ENCODE measurements at places on chromosomes 1 and 21. TPM values are rescaled to one million over a fixed set of nuclear protein-coding genes. Genes with fewer than 3 reads are reported as not detected.

The LYPD8 gene
- total RNA-seq, result not detected

The SLX9 gene
- total RNA-seq, result 61.9 TPM

The WNT3A gene
- total RNA-seq, result 3.7 TPM

The ETV3L gene
- not detected for total RNA-seq

The GSTM5 gene
- not detected for total RNA-seq

The DUSP12 gene
- total RNA-seq, result 31.6 TPM

The FAM78B gene
- total RNA-seq, result 1.4 TPM

The ANKRD45 gene
- 0.44 TPM for total RNA-seq

The ICOSLG gene
- total RNA-seq, result 4.7 TPM

The UBE2J2 gene
- 67.7 TPM for total RNA-seq

The ENAH gene
- 100 TPM for total RNA-seq

The LYSMD1 gene
- total RNA-seq, result 5.0 TPM

The CTH gene
- total RNA-seq, result 14.7 TPM

The COL24A1 gene
- not detected for total RNA-seq

The ASCL5 gene
- 0.15 TPM for total RNA-seq

The B3GALT2 gene
- total RNA-seq, result 0.15 TPM

The CACNA1S gene
- not detected for total RNA-seq

The EXO1 gene
- 32.9 TPM for total RNA-seq

The GBP6 gene
- total RNA-seq, result not detected

The FGR gene
- total RNA-seq, result not detected

The ANGPTL1 gene
- 0.34 TPM for total RNA-seq

The OR2AK2 gene
- total RNA-seq, result not detected

The ISG15 gene
- 140 TPM for total RNA-seq

The DENND1B gene
- 9.6 TPM for total RNA-seq

The LCE2A gene
- total RNA-seq, result not detected

The OR2T11 gene
- total RNA-seq, result not detected

The RORC gene
- 1.3 TPM for total RNA-seq

The LRRC8B gene
- total RNA-seq, result 17.9 TPM

The RBM8A gene
- 195 TPM for total RNA-seq

The MCOLN3 gene
- 10.7 TPM for total RNA-seq

The CFAP74 gene
- total RNA-seq, result 4.9 TPM

The CA6 gene
- total RNA-seq, result not detected

The SERINC2 gene
- 50.1 TPM for total RNA-seq

The EFNA1 gene
- 19.7 TPM for total RNA-seq

The SPATA46 gene
- not detected for total RNA-seq

The HSPA6 gene
- total RNA-seq, result not detected

The VHLL gene
- not detected for total RNA-seq

The CDC42SE1 gene
- total RNA-seq, result 50.5 TPM

The IPP gene
- 13.8 TPM for total RNA-seq

The SERPINC1 gene
- 0.61 TPM for total RNA-seq

The DYNLT5 gene
- not detected for total RNA-seq

The RASSF5 gene
- 5.4 TPM for total RNA-seq

The RHD gene
- total RNA-seq, result not detected

The MAB21L3 gene
- not detected for total RNA-seq

The THBS3 gene
- total RNA-seq, result 15.9 TPM

The SH2D1B gene
- 0.12 TPM for total RNA-seq

The SPRR5 gene
- total RNA-seq, result not detected

The AADACL3 gene
- total RNA-seq, result not detected

The LMO4 gene
- total RNA-seq, result 38.5 TPM

The TMEM51 gene
- total RNA-seq, result 16.6 TPM
